ENCODE measurements at places on chromosomes 11 and 22.

- DNase-seq, result peak; percentile 53
These were observed 4.3 kb upstream of the PHLDA2 start for GRCh38 chr11:2933375-2934020.

- no peak for DNase-seq
These were observed 225.7 kb downstream of the FAM76B start for GRCh38 chr11:95563859-95564258.

- peak; percentile 23 for DNase-seq
These were observed 233.0 kb downstream of the FAM76B start for GRCh38 chr11:95556342-95557163.

GRCh38 chr11:47333886-47334443 is 18.5 kb downstream of the MYBPC3 start:
- no peak for DNase-seq

DNA sequence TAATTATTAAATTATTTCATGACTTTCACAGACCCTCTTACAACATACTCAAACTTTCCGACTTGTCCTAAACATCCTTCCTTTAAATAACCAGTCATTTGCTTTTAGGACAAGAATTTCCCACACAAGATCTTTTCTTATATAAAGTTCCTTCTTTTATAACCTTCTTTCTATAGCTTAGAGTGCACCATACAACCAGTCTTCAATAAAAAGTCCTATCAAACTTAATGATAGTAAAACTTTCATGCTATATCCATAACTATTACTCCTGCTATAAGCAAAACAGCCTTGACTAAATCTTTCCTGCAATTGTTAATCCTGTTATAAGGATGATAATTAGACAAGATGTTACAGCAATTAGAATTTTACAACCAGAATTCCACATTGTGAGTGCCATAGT is 47.4 kb downstream of the ZNF280B start:
- no peak for DNase-seq

DNA sequence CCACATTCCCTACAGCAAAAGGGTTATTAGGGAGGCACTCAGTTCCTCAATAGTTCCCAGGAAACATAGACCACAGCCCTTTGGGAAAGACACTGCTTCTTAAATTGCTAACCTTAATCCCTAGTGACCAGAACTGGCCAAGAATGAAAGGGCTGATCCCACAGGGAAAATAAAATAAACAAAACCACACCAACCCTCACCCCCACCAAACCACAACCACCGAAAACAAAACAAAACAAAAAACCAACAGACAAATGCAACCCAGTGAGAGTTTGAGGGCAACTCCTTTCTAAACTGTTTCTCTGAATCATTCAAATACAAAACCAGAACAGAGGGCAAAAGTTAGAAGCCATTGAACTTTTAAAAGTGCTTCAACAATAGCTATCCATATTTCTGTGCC is 57.2 kb downstream of the NAV2 start:
- peak; percentile 65 for DNase-seq

DNA sequence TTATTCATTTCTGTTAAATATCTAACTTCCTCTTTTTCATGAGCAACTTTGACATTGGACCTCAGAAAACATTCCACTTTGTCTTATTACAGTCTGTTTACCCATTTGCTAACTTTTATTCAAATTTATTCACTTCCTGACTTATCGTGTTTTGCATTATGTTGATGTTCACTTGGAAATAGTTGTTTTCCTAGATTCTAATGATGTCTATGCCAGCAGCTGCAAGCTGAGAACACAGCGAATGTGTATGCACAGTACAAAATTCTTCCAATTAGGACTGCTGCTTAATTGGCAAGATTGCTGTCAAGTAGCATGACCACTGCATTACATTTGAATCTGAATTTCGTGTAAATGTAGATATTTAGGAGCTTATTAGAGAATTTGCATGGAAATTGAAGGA is 61.5 kb upstream of the GRIA4 start:
- DNase-seq, result no peak

- DNase-seq, result no peak
These were observed 97.5 kb downstream of the PARVA start for GRCh38 chr11:12474871-12475270.

DNA sequence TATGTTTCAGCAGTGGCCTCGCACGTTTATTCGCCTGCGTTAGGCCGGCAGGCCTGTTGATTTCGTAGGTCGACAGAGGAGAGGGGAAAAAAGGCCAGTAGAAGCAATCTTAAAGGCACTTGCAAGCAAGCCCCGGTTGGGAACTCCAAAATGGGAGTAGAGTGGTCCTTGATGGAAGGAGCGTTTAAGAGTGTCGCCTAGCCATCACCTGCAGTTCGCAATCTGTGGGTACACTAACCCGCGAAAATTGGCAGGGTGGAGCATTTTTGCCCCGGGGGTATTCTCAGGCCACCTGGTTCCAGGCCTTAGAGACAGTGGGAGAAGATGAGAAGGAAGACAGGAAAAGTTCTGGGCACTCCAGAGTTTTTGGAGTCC is 1.1 kb downstream of the EWSR1 start:
- DNase-seq, result no peak
